GM12878 (cell line): ENCODE measurements at places on chromosomes 1 and 21.
A peak's percentile ranks its signal among the peaks of the same experiment; 100 is the strongest.

DNA sequence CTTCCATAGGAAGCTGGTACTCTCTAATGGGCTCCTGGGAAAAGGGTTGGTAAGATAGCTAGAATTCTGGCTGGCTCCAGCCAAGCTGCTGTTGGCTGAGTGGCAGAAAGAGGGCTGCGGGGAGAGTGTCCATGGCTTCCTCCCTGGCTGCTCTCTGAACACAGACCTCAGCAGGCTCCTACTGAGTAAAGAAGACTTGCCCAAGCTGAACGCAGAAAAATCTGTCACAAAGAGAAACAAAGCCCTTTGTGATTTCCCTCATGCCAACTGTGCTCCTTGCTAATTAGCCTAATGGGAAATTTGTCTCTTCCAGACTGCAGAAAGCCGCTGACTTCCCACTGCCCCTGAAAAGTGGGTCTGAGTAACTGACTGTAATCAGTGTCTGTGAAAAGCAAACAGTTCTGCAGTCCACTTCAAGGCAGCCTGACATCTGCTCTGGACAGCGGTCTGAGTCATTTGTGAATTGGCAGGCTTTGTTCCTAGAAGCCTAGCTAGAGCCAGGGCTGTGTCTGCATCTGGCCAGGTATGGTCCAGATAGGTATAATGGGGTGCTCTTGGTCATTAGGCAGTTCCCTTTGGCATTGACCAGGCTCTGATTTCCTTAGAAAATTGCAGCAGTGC, 282.8 kb downstream of the ZNF648 start:
- DNase-seq: no peak

DNA sequence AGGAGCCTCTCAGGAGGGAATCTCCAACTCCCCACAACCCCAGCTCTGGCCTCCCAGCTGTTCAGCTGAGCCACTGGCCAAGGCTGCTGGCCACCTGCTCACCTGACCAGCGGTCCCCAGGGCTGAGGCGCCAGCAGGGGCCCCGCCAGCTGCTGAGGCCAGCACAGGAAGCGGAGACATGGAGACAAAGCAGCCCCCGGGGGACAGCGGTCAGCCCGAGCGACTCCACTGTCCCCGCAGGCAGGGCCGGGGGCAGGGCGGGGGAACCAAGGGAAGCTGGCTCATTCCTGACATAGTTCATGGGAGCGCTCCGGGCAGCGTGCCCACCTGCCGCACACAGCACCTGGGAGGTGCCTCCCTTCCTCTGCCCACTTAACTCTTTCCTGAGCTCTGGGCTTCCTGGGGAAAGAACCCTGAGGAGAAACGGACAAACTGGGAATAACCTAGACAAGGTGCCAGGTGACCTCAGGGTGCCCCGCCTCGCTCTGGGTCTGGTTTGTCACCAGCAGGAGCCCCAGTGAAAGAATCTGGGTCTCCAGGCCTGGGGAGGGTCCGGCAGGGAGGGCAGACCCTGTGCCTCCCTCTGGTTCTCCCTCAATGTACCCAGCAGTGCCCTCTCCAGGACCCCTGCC, 10.7 kb downstream of the EPHA2 start:
- DNase-seq: no peak

DNA sequence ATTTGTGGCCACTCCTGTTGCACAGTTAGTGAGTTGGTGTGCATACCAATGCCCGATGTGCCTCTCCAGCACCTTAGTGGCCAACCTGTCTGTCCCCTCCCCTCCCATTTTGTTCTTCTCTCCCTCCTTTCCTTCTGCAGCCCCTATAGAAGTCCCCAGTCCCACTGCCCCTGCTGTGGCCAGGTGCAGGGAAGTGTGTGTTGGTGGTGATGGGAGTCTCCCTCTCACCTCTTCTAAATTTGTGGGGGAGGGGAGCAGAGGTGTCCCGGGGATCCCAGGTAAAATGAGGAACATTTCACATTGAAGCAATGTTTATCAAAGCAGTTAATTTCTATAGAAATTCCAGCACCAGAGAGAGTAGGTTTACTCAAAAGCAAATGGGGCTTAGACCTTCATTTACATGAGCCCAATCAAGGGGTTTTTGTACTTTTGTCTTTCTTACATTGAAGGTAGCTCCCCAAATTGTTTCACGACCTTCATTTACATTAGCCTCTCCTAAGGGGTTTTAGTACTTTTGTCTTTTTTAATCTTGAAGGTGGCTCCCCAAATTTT, 3.0 kb upstream of the C1orf21 start:
- no peak for DNase-seq

- no peak for DNase-seq
These were observed 798.1 kb downstream of the ADGRL2 start for GRCh38 chr1:82598812-82599211.

DNA sequence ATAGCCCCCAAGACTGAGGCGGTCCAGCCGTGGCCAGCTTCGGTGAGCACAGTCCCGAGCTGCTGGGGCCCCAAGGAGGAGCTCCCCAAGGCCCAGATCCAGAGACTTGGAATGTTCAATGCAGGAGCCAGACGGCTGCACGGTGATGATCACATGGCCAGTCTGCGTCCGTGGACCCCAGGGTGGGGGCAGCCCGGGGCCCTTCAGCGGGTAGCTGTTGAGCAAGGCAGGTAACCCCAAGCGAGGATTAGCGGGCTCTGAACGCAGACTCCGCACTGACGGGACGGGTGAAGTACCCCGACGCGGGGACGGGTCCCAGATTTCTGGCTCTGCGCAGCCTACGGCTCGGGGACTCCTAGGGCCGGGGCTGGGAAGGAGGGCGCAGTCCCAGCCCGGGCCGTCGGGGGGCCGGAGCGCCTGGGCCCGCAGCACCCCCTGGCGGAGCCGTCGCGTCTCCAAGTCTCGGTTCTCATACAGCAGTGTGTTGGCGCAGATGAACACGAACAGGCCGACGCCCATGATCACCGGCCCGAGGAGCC, 2.7 kb downstream of the TMEM200B start:
- DNase-seq: no peak

DNA sequence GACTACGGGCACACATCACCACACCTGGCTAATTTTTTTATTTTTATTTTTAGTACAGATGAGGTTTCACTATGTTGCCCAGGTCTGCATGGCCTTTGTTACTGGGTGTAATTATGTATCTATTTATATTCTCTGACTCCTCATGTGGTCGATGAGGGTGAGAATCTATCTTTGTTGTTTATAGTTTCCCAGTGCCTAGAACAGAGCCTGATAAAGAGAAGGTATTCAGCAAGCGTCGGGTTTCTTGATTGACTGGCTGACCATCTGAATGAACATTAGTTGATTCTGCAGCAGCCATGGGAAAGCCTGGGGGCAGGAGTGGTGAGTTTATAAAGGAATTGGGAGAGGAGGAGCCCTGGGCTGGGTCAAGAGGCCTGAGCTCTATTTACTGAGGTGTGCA, 28.5 kb downstream of the SERINC2 start:
- peak; percentile 28 for DNase-seq

DNA sequence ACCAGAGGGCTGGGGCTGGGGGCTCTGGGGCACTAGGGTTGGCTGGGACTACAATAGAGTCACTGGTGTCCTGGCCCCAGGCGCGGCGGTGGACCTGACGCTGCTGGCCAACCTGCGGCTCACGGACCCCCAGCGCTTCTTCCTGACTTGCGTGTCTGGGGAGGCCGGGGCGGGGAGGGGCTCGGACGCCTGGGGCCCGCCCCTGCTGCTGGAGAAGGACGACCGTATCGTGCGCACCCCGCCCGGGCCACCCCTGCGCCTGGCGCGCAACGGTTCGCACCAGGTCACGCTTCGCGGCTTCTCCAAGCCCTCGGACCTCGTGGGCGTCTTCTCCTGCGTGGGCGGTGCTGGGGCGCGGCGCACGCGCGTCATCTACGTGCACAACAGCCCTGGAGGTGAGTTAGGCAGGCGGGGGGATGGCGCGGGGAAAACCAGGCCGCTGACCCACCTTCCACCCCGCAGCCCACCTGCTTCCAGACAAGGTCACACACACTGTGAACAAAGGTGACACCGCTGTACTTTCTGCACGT, 4.1 kb downstream of the TIE1 start:
- DNase-seq: no peak

DNA sequence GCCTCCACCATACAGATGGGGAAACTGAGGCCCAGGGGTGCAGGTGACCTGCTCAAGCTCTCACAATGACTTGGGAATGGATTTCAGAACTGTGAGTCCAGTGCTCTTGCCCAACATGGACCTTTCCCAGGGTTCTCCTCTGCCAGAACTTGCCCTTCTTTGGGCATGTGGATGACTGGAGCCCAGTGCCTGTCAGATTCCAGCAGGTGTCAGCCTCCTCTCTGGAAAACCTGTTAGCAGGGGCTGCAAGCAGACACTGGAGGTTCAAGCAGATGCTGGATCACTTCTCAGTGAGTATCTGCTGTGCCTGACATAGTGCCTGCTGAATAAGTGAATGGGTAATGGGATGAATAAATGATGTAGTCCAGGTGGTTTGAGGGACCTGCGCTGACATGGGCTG, 314.2 kb upstream of the POU3F1 start:
- no peak for DNase-seq

- no peak for DNase-seq
These were observed 122.2 kb upstream of the HOOK1 start for GRCh38 chr1:59692591-59692990.

DNA sequence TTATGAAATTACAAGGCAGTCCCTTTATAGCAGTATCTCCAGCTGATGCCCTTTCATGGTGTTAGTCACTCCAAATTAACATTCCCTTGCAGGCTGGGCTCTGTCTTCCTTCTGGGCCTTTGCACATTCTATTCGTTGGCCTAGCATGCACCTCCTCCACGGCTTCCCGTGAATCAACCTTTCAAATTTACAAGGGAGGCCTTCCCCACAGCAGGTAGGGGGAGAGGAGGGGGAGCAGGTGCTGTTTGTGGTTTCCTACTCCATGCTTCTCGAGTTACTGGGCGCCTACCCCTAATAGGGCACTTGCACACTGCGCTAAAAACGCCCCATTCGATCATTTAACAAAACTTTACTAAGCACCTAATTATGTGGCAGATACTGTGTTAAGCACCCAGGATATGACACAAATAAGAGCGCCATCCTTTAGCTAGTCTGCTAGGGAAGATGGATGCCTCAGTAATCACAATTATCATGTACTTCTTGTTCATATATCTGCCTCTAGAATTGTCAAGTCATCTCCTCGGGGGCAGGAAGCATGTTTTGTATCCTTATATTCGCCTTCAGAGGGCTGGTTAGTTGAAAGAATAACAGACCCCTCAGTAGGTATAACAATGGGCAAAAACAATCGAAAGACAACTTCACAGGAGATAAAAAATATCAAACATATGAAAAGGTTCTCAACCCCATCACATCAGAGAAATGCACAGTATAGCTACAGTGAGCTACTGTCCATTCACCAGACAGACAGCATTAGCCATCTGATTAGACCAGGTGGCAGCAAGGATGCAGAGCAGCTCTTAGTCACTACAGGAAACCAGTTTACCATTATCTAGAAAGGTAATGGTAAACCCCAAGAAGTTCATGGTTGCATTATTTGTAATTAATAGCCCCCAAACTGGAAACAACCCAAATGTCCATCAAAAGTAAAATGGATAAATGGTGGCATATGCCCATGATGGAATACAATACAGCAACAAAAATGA, 1.7 kb upstream of the ADAR start:
- DNase-seq: no peak

GRCh38 chr1:198167436-198167934, 10.7 kb downstream of the NEK7 start:
- peak; percentile 85 for DNase-seq

DNA sequence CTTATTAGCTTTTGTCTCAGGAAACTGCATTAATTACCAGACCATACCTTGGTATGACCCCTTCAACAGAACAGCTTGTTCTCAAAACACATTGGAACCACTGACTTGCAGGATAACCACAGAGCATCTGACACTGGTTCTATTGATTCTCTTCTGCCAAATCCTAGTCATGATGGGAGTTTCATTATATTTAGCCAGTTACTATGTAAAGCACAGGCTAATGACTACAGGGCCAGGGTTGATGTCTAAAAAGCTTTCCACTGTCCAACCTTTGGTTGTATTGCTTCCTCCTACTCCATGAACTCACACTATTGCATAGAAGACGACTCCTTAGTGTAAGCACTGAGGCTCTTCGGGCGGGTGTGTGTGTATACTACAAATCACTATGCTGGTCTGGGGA, 3.8 kb downstream of the STMN1 start:
- DNase-seq: no peak

- no peak for DNase-seq
These were observed 84.7 kb upstream of the CD34 start for GRCh38 chr1:207995576-207995975.

GRCh38 chr1:244968881-244969280, 104.5 kb upstream of the HNRNPU start:
- no peak for DNase-seq

DNA sequence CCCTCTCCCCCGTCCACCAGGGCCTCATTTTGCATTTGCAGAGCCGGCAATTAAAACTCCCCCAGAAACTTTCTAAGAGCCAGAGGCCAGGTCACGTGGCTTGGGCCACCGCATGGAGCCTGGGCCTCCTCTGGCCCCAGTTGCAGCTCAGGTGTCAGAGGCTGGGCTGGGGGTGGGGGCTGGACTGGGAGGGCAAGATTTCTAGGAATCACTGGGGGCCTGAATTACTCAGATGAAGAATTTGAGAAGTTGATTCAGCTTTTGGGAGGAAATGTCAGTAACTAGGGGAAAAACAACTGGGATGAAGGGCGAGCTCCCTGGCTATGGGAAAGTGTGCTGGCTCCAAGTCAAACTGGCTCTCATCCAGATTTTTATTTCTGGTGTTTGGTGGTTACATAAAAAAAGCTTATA, 151.0 kb downstream of the CDC7 start:
- DNase-seq: no peak

- no peak for DNase-seq
These were observed 82.4 kb upstream of the GPR88 start for GRCh38 chr1:100455478-100456072.

DNA sequence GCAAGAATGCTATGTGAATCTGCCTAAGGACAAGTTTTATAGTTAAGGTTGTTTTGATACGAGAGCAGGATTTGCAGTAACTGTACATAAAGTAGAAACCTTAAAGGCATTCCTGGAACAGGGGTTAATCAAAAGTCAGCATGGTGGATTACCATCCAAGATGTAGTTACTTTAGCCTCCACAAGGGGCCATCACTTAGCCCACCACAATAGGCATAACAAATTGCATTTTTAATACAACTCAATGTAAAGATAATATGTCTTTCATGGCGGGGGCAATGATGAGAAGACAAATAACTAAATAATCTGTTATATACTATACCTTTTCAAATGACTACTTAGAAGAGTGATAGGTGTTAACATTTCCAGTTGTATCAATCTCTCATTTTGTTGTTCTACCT, 611.2 kb upstream of the ADGRL4 start:
- no peak for DNase-seq

GRCh38 chr1:16888860-16889816, 6.6 kb upstream of the RNU1-2 start:
- no peak for DNase-seq

GRCh38 chr1:14724678-14725077, 126.2 kb downstream of the KAZN start:
- DNase-seq: no peak

- no peak for DNase-seq
These were observed 764 bp downstream of the PKNOX1 start for GRCh38 chr21:42974832-42975820.

- DNase-seq: no peak
These were observed 70.5 kb downstream of the LRRC8C start for GRCh38 chr1:89703469-89703868.
